ENCODE measurements at places on chromosomes 12 and 14.

DNA sequence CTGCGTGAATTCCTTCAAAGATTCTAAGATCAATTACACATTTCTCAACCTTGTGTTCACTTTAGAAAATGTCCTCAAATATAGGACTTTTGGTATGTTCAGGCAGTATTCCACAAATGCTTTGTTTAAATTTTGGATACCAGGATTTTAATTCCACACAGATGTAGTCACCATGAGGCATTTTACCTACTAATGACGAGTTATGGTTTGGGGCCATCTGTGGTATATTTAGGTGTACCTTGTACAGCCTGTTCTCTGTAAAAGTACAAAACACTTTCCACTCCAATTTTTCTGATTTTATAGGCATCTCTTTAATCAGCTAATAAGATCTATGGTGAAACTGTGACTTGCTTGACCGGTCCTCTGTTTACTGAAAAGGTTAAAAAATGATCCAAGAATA is 275.7 kb upstream of the PRICKLE1 start:
- DNase-seq = no peak

GRCh38 chr12:116916714-116917114 is 6.0 kb downstream of the FBXW8 start:
- DNase-seq = peak; percentile 99

- DNase-seq = peak; percentile 15
These were observed 72.3 kb downstream of the CMAS start for GRCh38 chr12:22118238-22118790.

- no peak for DNase-seq
These were observed 235.0 kb downstream of the CRADD start for GRCh38 chr12:93912086-93912733.

- DNase-seq = no peak
These were observed 7.9 kb downstream of the NOVA1 start for GRCh38 chr14:26589925-26590324.

GRCh38 chr12:74111688-74112360 is 425.8 kb upstream of the ATXN7L3B start:
- peak; percentile 88 for DNase-seq

- DNase-seq = peak; percentile 27
These were observed 13.7 kb downstream of the KRT71 start for GRCh38 chr12:52539083-52539820.

GRCh38 chr12:17344649-17345048 is 738.7 kb upstream of the LMO3 start:
- DNase-seq = peak; percentile 63

DNA sequence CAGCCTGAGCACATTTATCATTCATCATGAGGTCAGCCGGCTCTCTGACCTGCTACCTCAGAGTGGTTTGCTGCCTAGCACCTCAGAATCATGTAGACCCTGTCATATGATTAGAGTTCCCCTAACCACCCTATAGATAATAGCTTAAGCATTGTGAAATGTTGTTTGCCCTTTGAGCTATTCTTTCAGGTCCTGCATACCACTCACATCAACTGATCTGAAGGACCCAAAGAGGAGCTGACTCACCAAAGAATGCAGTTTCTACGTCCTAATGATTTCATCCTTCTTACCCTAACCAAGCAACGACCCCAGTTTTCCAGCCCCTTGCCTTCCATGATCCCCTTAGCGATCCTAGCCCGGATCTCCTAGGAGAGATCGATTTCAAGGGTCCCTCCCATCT is 527.9 kb downstream of the SOX5 start:
- no peak for DNase-seq

GRCh38 chr14:52356025-52356424 is 41.9 kb downstream of the PTGER2 start:
- DNase-seq = peak; percentile 90

DNA sequence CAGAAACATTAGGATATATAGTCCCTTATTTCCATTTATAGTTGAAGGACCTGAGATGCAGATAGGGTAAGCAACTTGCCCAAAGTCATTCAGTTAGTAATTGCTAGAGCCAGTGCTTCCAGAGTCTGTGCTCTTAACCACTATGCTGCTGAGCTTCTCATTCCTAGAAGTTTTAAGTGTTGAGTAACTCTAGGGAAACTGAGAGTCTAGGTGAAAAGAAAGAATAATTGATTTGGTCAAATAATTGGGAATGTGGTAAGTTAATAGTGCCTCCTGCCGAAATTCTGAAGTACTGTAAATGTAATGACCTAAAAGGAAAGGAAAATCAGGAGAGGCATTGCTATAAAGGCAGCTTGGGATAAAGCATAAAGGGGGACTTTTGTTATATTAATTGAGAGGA is 14.1 kb downstream of the PYROXD1 start:
- DNase-seq = peak; percentile 39

- DNase-seq = no peak
These were observed 366.3 kb upstream of the GARIN6 start for GRCh38 chr12:99281277-99281676.

DNA sequence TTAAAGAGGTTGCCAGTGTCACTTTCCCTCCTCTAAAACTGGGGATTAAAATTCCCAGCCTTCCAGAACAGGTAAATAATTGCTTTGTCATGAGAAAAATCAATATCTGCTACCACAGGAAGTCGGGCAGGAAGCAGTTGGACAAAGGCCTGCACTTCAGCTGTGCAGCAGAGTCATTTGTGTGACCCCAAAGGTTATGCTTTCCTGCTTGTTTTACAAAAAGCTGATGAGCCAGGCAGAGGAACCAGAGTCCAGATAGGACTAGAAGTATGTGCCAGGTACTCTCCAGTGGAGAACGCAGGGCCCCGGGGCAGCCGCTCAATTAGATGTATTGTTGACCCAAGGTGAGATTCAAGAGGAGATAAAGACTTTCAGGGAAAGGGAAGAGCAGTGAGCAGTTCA is 117.1 kb upstream of the FRMD6 start:
- DNase-seq = peak; percentile 92

DNA sequence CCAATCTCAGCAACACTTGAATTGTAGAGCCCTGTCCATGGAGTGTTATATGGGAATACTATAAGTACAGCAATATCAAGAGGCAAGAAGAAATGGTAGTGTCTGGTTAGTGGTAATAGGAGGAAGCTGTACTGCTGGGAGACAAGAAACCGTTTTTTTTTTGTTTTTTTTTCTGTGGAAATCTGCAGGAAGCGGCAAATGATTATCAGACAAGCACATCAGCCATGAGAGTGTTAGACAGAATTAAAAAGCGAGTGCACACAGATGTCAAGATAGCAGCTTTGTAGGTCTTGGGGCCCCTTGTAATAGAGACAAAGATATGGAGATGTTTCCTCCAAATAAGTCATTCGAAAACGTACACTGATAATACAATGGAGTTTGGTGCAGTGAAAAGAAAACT is 6.7 kb downstream of the TESPA1 start:
- no peak for DNase-seq

DNA sequence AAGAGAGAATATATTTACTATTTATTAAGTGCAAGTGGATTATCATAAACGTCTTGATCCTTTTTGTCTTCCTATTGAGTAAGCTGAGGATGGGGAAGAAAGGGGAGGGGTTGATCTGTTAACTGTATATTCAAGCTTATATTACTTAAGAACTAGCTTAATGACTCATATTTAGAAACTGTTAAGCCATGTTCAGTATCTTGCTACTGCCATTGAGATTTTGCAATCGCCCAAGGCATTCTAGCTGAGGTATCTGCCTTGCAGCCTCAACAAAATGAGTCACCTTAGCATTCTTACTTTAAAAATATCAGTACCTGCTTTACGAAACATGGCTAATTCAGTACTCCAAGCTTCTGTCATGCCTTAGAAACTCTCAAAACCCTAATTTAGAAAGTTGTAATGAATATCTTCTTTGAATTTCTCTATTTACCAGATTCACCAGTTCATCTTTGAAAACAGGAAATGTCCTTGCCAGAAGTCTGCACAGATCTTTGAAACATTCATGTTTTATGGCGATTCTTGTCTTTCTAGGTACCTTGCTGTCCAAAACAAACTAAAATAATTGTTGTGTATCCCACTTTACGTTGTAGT is 76.1 kb downstream of the ALG10B start:
- no peak for DNase-seq

DNA sequence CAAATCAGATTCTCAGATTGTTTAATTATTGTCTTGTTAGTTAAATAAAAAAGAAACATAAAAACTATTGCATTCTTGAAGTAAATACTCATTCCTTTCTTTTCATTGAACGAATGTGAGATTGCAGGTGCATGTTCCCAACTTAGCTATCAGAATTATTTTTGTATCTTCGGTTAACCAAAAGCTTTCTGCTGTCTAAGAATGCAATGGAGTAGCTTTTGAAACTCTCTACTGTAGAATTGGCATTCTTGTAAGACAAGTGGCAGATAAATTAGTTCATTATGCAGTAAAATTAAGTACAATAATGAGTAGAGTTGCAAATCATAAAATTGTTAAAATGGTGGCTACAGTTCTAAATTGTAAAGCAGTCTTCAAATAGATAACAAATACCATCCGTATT is 298.1 kb downstream of the ACSS3 start:
- no peak for DNase-seq

- DNase-seq = no peak
These were observed 5.4 kb downstream of the CHURC1 start for GRCh38 chr14:64919618-64920017.

DNA sequence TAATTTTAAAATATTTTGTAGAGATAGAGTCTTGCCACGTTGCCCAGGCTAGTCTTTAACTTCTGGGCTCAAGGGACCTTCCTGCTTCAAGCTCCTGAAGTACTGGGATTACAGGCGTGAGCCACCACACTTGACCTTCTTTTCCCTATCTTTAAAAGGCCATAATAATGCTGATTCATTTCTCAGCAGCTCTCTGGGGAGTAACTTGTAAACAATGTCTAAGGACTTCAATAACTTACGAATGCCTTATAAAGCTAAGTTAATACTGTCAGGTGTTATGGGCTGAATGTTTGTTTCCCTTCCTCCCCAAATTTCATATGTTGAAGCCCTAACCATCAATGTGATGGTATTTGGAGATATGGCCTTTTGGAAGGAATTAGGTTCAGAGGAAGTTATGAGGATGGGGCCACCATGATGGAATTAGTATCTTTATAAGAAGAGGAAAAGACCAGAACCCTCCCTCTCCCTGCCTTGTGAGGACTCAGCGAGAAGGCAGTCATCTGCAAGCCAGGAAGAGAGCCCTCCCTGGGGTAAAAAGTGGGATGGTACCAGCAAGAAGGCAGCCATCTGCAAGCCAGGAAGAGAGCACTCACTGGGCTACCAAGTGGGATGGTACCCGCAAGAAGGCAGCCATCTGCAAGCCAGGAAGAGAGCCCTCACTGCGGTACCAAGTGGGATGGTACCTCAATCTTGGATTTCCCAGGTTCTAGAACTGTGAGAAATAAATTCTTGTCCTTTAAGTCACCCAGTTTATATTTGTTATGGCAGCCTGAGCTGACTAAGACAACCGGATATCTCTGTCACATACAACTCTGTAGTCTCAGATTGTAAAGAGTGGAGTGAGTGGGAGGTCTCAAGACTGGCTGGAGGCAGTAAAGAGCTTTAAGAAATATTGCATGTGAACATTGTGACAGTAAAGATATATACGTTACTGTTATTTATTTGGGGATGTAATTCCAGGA is 16.3 kb upstream of the YBX3 start:
- peak; percentile 23 for DNase-seq

GRCh38 chr12:47814539-47815170 is 5.0 kb downstream of the HDAC7 start:
- DNase-seq = no peak

GRCh38 chr12:99418379-99418778 is 229.2 kb upstream of the GARIN6 start:
- DNase-seq = no peak

- peak; percentile 88 for DNase-seq
These were observed 7.5 kb downstream of the FOXG1 start for GRCh38 chr14:28773861-28774691.

DNA sequence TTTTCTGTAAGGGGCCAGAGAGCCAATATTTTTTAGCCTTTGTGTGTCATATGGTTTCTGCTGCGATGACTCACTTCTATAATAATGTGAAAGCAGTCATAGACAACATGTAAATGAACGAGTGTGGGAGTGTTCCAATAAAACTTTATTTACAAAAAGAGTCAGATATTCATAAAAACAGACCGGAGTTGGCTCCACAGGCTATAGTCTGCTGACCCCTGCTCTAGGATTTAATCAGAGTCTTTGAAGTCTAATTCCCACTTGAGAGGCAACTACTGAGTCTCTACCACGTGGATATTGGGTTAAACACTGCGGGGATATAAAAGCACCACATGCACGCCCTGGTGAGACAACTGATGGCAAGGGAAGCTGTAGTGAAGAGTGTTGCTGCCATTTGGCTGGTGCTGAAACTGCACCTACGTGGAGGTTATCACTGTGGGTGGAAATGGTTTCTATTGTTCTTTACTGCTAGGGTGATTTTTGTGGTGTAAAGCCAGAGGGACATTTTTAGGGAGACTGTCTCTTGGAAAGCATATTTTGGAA is 3.6 kb upstream of the NINJ2 start:
- peak; percentile 55 for DNase-seq

DNA sequence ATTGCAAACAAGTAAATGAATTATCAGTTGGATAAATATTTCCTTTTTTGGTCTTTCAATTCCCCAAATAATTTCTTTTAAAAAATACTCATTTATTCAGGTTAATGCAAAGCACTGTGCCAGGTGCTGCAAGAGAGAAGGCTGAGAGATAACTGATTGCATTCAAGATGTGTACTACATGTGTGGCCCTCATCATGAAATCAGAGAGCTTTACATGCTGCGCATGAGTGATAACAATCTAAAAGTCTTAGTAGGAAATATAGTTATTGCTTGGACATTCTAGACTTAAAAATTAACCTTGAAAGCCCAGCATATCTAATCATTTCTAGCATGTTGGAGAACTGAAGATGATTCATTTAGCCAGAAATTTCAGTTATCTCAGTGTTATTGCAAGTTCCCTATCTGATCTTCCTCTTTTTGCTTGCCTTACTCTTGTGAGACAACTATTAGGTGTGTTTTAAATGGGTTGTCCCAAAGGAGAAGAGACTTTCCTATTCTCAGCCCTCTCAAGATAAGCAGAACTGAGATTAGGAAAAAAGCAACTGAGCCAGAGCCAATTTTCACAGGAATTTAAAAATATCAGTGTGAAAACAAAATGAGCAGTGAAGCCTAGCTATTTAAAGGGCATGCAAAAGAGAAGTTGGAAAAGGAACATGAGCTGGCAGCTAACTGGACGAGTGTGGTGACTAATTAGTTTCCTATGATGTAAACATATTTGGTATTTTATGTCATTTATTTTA is 60.9 kb downstream of the PLEKHA5 start:
- no peak for DNase-seq

- DNase-seq = peak; percentile 31
These were observed 126.9 kb upstream of the PDZRN4 start for GRCh38 chr12:41061192-41061591.

- no peak for DNase-seq
These were observed 64.8 kb upstream of the CMKLR1 start for GRCh38 chr12:108403952-108404351.
